CD4-positive, alpha-beta T cell treated with Interleukin-15 for 1 hour (primary cell): ENCODE measurements at places on chromosomes 3 and 15.
A peak's percentile ranks its signal among the peaks of the same experiment; 100 is the strongest.

DNA sequence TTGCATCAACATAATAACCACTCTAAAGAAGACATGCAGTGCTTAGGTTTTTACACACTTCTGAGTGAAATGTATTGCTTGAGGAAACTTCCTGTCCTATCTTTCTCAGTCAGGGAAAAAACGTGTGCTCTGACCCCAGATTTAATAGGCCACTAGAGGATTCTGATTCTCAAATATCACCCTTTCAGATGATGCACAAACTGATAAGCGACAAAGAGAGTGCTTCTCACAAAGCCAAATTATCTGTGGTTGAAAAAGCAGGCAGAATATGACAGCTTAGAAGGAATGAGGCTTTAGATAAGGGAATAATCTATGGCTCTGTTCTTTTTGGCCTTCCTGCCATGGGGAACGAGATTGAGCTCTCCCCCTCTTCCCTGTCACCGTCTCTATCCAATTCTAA, 583.4 kb upstream of the SGO1 start:
- no peak for DNase-seq

DNA sequence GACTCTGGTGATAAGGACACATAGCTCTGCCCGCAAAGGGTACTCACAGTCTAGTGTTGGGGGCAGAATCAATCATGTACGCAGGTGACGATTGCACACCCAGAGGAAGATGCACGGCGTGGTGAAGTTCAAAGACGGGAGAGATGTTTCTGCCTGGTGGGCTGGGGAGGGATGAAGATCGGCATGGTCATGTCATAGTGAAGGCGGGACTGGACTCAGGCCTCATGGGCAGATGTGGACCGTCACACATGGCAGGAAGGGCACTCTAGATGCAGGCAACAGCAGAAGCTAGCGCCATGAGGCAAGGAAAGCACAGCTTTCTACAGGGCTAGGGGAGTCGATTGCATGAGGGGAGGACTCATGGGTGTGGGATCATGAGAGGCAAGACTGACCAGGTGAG, 240.6 kb downstream of the OPA1 start:
- no peak for DNase-seq

- no peak for DNase-seq
Measured at GRCh38 chr3:16176391-16177030, 2.0 kb downstream of the GALNT15 start.

GRCh38 chr3:183541738-183542137, 13.8 kb downstream of the KLHL6 start:
- DNase-seq = peak; percentile 36

GRCh38 chr3:7371693-7372572, 511.0 kb downstream of the GRM7 start:
- no peak for DNase-seq

DNA sequence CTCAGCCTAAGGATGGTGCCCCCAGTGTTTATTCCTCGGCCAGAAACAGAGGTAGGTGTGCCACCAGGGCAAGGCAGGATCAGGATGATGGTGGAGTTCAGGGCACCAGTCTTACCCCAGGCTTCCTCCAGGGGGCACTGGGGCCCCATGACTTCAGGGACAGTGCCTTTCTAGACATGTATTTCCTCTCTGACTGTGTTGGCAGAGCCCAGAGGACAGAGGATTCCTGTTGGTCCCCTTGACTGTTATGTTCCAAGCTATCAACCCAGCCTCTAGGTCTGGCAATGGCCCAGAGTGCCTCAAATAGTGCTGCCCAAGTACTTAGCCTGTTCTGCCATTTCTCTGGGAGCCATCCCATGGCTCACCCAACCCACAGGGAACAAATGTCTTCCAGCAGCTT, 2.8 kb downstream of the HEMK1 start:
- peak; percentile 85 for DNase-seq

DNA sequence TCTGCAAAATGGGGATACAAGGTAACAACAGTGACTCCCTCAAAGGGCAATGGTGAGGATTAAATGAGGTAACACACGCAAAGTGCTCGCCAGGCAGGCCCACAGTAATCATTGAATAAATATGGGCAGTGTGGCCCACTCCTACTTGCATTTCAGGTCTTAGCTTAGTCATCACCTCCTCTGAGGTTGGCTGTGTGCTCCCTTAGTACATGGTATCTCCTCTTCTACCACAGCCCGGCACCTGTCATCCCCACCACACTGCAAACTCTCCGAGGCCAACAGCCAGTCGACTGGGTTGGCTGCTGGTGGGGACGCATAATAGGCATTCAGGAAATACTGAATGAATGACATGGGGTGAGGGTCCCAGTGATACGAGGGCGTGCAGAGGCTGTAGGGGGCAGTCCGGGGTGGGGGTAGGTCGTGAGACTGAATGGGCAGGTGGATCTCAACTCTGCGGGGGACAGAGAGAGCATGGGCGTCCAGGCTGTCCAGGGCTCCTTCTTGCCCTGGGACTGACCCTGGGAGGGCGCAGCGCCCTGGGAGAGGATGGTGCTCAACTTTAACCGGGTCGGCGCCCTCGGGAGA, 375 bp upstream of the MYZAP start:
- no peak for DNase-seq

GRCh38 chr15:98737159-98737558, 88.8 kb downstream of the IGF1R start:
- no peak for DNase-seq

GRCh38 chr15:43086551-43086950, 19.3 kb downstream of the UBR1 start:
- DNase-seq = no peak

GRCh38 chr3:66052721-66053549, 14.2 kb upstream of the MAGI1 start:
- DNase-seq = no peak

DNA sequence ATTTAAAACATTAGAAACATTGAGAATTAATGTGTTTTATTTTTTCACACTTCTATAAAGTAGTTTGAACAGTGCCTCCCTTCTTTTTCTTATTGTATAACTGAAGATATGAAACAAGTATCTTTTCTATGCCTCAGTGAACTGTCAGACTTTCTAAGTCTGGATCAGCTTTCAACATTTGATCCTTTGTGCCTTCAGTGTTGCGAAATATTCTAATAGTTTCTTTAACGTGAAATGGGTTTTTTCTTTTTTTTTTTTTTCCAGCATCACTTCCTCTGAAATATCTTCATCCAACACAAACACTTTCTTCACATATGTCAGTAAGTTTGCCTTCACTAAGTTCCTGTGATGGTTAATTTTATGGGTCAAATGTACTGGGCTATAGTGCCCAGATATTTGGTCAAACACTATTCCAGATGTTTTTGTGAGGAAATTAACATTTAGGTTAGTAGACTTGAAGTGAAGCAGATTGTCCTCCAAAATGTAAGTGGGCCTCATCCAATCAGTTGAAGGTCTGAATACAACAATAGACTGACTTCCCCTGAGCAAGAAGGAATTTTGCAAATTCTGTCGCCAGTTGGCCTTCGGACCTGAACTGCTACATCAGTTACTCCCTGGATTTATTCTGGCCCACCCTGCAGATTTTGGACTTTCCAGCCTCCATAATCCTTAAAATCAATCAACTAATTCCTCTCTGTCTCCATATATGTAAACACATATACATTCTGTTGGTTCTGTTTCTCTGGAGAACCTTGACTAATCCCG, 6.4 kb upstream of the CPOX start:
- no peak for DNase-seq

- DNase-seq = no peak
Measured at GRCh38 chr3:197432384-197433127, 123.2 kb downstream of the BDH1 start.

- DNase-seq = no peak
Measured at GRCh38 chr3:56940976-56941375, 119.5 kb upstream of the SPATA12 start.

- no peak for DNase-seq
Measured at GRCh38 chr15:78675617-78676360, 34.8 kb upstream of the CHRNB4 start.
